ENCODE measurements at places on chromosomes 1 and 21.

DNA sequence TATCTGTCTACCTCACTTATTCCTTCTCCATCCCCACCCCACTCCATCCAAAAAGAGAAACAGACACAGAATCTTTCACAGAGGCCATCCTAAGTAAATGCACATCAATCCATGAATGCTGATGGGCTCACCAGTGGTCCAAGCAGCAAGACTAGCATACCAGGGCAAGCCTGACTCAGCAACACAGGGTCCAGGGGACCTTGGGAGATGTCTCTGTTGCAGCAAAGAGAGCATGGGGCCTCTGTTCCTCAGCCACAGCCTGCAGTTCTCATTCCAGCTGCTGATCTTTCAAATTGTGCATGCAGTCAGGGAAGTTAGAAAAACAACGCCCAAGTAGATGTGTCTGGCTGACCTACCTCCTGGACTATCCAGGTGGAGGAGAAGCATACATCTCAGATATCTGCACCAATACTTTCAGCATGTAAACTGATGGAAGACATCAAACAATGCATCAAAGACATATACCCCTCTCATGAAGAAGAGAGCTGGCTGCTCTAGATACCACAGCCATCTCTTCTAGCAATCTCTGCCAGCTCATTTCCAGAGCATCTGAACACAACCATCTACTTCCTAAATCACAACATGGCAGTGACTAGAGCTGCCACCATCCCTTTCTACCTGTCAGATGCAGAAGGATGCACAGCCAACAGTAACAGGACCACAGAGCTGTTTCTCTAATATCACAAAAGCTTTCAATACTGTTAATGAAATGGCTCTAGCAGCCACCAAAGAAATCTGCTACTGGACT lies 54.5 kb downstream of the CD34 start:
- DNase-seq: no peak

GRCh38 chr1:29855561-29856160 lies 619.3 kb downstream of the PTPRU start:
- no peak for DNase-seq

GRCh38 chr1:167752219-167752985 lies 30.6 kb downstream of the MPZL1 start:
- no peak for DNase-seq

DNA sequence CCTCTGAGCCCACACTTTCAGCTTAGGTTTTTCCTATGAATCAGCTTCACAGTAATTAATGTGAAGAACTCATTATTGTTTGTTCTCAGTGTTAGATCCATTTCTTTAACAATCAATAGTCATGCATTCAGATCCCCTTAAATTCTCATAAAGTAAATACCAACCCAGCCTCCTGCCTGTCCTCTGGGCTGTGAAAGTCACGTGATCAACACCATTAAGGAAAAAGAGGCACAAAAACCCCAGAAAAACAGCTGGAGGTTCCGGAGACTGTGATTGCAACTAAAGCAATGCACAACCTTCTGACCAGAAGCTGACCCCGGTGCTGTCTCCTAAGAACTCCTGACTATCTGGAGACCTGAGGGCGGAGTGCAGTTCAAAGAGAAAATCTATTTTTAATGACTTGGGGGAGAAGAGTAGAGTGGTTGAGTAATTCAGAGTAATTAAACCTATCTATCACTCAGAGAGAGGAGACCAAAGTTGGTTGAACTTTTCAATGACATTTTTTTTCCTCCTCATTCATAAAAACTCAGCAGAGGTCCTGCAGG lies 132.5 kb downstream of the PLXNA2 start:
- DNase-seq: no peak

- DNase-seq: no peak
Measured at GRCh38 chr1:43255438-43256210, 14.2 kb upstream of the TMEM125 start.

GRCh38 chr1:150979092-150980056 lies 2.7 kb upstream of the ANXA9 start:
- peak; percentile 87 for DNase-seq

GRCh38 chr1:203473781-203474305 lies 1.8 kb upstream of the PRELP start:
- no peak for DNase-seq

DNA sequence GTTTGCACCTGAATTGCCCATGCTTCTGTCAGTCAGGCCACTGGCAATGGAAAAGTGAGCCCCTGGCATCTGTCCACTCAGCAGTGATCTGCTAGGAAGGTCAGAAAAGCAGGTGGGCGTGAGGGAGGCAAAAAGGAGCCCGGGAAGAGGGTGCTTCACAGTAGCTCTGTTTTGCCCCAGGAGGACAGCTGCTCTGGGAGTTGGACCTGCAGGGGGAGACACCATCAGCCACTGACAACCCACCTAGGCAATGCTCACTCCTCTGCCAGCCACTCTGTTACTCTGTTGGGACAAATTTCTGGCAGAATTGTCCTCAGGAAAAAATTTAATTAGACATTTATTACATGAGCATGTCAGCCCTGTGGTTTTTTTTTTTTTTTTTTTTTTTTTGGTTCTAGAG lies 146.4 kb downstream of the LRIG2 start:
- no peak for DNase-seq
